ENCODE measurements at places on chromosomes 6 and 20. TPM values are rescaled to one million over a fixed set of nuclear protein-coding genes. Genes with fewer than 3 reads are reported as not detected.

SCRT2 gene
- 0.14 TPM for polyA plus RNA-seq

SIRPB1 gene
- 0.28 TPM for polyA plus RNA-seq

CST5 gene
- not detected for polyA plus RNA-seq

RRAGD gene
- 3.2 TPM for polyA plus RNA-seq

SRSF12 gene
- polyA plus RNA-seq, result 1.8 TPM

ZSWIM3 gene
- polyA plus RNA-seq, result 5.4 TPM

TMEM170B gene
- polyA plus RNA-seq, result 0.63 TPM

HRH3 gene
- polyA plus RNA-seq, result 3.1 TPM

LY6G6F gene
- polyA plus RNA-seq, result not detected

ANKRD66 gene
- not detected for polyA plus RNA-seq

THBD gene
- polyA plus RNA-seq, result 0.46 TPM

CAP2 gene
- polyA plus RNA-seq, result 6.4 TPM

COX4I2 gene
- polyA plus RNA-seq, result 0.26 TPM

MATN4 gene
- polyA plus RNA-seq, result 2.1 TPM

IYD gene
- not detected for polyA plus RNA-seq

ADIG gene
- not detected for polyA plus RNA-seq

CLDN20 gene
- polyA plus RNA-seq, result not detected

SLC44A4 gene
- 7.1 TPM for polyA plus RNA-seq

SNX14 gene
- polyA plus RNA-seq, result 11.9 TPM

HS3ST5 gene
- polyA plus RNA-seq, result 1.2 TPM

DNMT3B gene
- polyA plus RNA-seq, result 433 TPM

MUC22 gene
- 0.02 TPM for polyA plus RNA-seq

MOG gene
- 0.19 TPM for polyA plus RNA-seq

RBPJL gene
- polyA plus RNA-seq, result 1.3 TPM

PAK5 gene
- 0.49 TPM for polyA plus RNA-seq

ULBP2 gene
- polyA plus RNA-seq, result 0.05 TPM

MUCL3 gene
- polyA plus RNA-seq, result 0.22 TPM

MOCS1 gene
- polyA plus RNA-seq, result 13.4 TPM

TRIM31 gene
- 0.08 TPM for polyA plus RNA-seq

PLCB1 gene
- 2.6 TPM for polyA plus RNA-seq

MYCT1 gene
- polyA plus RNA-seq, result 0.42 TPM

MEP1A gene
- polyA plus RNA-seq, result 0.06 TPM

HMGCLL1 gene
- 0.06 TPM for polyA plus RNA-seq

HLA-DOB gene
- 0.19 TPM for polyA plus RNA-seq

STK4 gene
- polyA plus RNA-seq, result 12.0 TPM

COQ3 gene
- 5.4 TPM for polyA plus RNA-seq

FHL5 gene
- not detected for polyA plus RNA-seq

SSTR4 gene
- 0.14 TPM for polyA plus RNA-seq

ARFGEF3 gene
- 5.6 TPM for polyA plus RNA-seq

MED23 gene
- 10.5 TPM for polyA plus RNA-seq

PRSS16 gene
- polyA plus RNA-seq, result 38.9 TPM

MAP3K5 gene
- 0.41 TPM for polyA plus RNA-seq

MROH8 gene
- polyA plus RNA-seq, result 0.86 TPM

REM1 gene
- 0.05 TPM for polyA plus RNA-seq

SLC22A16 gene
- not detected for polyA plus RNA-seq

TCF15 gene
- 4.4 TPM for polyA plus RNA-seq

GSTA3 gene
- not detected for polyA plus RNA-seq

COMMD7 gene
- polyA plus RNA-seq, result 39.4 TPM

SLC29A1 gene
- polyA plus RNA-seq, result 626 TPM

GNMT gene
- 3.4 TPM for polyA plus RNA-seq

OR2H2 gene
- not detected for polyA plus RNA-seq

MOXD1 gene
- polyA plus RNA-seq, result 3.5 TPM

ADGRB3 gene
- 0.31 TPM for polyA plus RNA-seq

ENPP1 gene
- polyA plus RNA-seq, result 6.9 TPM

All from H1 (cell line).